ENCODE measurements at places on chromosomes 12 and 14. TPM values are rescaled to one million over a fixed set of nuclear protein-coding genes. Genes with fewer than 3 reads are reported as not detected.
A peak's percentile ranks its signal among the peaks of the same experiment; 100 is the strongest.

RND1 gene
- total RNA-seq, result 4.7 TPM

KRT6C gene
- total RNA-seq, result not detected

DNA sequence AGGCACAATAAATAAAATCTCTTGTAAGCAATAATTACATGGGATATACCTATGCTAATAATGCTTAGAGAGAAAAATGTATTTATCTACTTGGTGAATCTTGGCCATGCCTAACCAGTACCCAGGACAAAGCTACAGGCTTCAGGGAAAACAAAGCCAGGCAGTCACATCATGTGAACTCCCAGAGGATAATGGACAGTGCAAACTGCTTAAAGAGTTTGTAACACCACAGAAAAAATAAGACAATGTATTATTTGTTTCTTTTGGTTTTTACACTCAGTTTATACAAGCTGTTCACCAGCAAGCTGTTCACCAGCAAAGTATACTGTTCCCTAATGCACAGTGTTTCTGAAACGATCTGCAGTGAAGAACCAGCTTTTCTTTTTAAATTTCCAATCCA, 38.0 kb downstream of the DICER1 start:
- DNase-seq, result no peak

SNAPC1 gene
- 37.7 TPM for total RNA-seq

- peak; percentile 98 for DNase-seq
These were observed 49.7 kb downstream of the PSMA6 start for GRCh38 chr14:35341751-35342488.

TNFAIP2 gene
- total RNA-seq, result 137 TPM

APOF gene
- 0.40 TPM for total RNA-seq

GRCh38 chr12:32693036-32693435, 13.9 kb downstream of the DNM1L start:
- DNase-seq, result no peak

MYO1H gene
- not detected for total RNA-seq

GRCh38 chr12:55765736-55766290, 22.9 kb downstream of the GDF11 start:
- DNase-seq, result no peak

DNA sequence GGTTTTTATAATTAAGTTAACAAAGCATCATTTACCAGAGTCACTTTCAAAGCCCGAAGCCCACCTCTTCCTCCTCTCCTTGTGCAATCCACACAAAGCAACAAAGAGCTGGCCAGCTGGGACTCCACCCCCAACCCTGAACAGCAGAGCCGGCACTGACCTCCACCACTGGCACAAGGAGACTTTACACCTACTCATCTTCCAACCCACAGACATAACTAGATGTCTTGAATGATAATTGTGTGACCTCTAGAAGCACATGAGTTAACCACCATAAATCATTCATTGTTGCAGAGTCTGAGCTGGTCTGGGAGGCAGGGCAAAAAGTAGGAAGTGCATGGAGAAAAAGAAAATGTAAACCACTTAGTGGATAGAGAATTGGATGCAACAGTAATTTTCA, 72.2 kb downstream of the ST8SIA1 start:
- no peak for DNase-seq

MARK3 gene
- 64.8 TPM for total RNA-seq

DNA sequence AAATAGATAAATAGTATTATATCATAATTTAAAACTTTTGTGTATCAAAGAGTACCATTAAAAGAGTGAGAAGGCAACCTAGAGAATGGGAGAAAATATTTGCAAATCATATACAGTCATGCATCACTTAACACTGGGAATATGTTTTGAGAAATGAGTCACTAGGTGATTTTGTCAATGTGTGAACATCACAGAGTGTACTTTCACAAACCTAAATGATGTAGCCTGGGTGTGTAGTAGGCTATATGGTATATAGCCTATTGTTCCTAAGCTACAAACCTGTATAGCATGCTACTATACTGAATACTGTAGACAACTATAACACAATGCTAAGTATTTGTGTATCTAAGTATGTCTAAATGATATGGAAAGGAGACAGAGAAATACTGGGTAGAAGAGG, 48.0 kb upstream of the ARID2 start:
- DNase-seq, result peak; percentile 13

CHURC1 gene
- 82.5 TPM for total RNA-seq

DNA sequence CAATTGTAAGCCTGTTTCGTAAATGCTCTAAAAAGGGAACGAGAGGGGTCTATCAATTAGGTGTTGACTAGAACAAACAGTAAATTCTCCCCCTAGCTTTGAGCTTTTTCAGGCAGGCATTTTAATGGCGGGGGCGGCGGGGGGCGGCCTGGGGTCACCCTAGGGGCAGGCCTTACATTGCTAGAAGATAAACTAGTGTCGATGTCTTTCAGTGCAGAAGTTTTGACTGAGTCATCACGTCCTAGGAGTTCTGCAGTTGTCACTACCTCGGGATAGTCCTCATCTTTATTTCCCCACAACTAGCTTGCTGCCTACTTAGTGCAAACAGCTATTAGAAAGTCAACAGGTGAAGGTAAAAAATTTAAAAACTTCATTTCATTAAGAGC, 1.6 kb downstream of the ATP6V1D start:
- DNase-seq, result peak; percentile 14

DNA sequence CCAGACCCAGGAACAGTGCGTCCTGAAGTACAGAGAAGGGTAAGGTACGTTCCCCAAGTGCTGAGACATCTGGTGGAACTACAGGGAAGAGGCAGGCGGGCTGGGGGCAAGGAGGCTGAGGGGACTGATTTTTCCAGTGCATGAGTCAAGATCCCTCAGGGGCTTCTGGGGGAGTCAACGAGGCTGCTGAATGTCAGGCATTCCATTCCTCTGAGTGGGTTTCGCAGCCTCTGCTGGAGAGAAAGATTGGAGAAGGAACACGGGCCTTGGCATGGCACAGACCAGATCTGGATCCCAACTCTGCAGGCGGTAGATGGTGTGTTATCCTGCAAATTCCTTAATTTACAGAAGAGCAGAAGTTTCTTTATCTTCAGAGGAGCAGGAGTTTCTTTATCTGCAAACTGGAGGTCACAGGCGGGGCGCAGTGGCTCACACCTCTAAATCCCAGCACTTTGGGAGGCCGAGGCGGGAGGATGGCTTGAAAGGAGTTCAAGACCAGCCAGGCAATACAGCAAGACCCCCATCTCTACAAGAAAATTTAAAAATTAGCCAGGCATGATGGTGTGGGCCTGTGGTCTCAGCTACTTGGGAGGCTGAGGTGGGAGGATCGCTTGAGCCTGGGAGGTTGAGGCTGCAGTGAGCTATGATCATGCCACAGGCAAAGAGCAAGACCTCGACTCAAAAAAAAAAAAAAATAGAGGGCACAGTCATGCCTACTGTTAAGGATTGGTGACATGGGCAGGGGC, 132.6 kb upstream of the MAP1LC3B2 start:
- DNase-seq, result peak; percentile 98

DNA sequence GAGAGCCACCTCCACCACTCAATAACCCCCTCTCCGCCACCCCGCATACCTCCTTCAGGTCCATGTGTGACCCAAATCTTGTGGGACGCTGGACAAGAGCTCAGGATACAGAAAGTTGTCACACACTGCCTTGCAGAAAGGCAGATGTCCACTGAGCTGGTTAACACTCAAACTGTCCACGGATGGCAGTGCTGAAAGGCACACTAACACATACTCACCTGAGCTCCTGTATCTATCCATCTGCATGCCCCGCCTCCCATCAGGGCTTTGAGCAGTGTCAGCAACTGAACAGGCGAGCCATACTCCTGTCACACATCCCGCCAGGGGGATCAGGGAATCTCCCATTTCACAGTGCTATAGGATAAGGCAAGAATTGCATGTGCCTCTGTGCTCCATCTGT, 642.0 kb downstream of the GALC start:
- DNase-seq, result no peak

GRCh38 chr12:25699454-25699853, 146.4 kb upstream of the LMNTD1 start:
- no peak for DNase-seq

SLCO1A2 gene
- not detected for total RNA-seq

DNA sequence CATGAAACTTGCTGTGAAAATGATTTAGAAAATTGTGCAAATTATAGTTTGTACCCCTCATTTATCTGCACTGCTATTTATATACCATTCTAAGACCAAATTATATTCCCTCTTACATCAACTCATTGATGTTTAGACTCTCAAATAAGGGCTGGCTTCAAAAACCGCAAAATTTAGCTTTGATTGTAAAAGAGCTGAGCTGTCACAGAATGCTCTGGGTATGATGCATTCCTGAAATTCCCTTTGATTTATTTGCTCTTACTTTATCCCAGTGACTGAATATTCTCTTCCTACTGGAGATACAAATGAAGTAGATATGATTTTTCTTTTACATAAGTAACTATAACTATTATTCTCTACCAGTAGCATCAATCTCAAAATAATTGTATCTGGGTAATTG, 78.0 kb upstream of the TMTC2 start:
- no peak for DNase-seq

DNA sequence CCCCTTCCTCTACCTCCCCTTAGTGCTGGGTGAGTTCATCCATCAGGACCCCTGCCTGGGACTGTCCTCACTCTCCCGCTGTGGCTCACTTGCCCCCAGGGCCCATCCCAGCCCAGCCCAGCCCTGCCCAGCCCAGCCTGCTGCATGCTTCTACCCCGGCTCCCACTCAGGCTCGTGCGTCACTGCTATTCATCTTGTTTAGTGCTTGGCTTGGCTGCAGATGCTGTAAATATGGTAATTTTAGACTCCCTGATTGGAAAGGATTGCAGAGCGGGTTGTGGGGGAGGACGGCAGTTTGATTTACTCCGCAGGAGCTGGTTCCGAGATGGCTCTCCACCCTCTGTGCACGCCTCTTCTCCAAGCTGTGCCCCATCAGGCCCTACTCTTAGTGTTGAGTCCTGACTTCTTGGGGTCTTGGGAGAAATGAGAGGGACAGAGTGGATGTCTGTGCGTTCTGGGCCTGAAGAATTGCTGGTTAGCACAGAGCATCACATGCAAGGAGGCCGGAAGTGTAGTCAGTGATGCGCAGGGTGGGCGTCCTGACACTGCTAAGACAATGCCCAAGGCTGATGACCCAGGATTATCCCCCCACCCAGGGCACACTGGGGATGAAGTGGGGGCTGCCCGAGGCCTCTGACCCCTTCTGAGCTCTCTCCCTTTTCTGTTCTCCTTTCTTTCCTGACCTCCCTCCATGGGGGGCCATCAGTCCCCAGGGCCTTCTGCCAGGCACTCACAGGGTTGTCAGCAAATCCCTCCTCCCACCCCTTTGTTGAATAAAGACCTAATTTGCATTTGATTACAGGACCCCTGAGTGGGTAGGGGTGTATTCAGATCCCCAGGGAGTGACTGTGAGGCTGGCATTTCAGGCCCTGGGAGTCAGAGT, 244.4 kb downstream of the ZFP36L1 start:
- DNase-seq, result peak; percentile 98

- DNase-seq, result no peak
These were observed 122.2 kb upstream of the CCDC175 start for GRCh38 chr14:59698793-59699192.

- DNase-seq, result no peak
These were observed 407.5 kb upstream of the MGAT4C start for GRCh38 chr12:86663716-86664115.

DNA sequence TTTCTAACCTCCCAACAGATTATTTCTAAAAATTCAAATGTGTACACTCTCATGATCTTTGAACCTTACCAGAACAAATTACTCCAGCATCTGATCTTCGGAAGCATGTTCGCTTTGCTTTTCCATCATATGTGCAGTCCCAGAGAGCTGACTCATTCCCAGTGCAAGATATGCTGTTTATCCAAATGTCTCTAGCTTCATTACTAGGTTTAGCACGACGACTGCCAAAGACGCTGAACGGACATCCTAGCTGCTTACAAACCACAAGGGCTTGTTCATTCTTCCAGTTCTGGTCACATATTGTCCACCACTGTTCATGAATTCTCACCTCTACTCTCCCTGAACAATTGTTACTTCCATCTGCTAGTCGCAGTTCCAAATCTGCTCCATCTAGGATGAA, 40.5 kb downstream of the CD163L1 start:
- peak; percentile 25 for DNase-seq

GRCh38 chr12:130013771-130014484, 110.1 kb upstream of the TMEM132D start:
- DNase-seq, result peak; percentile 90

GRCh38 chr14:25178255-25178654, 128.3 kb upstream of the STXBP6 start:
- peak; percentile 7 for DNase-seq

Measured in Daoy (cell line).